ENCODE measurements at places on chromosomes 11 and 22.

DNA sequence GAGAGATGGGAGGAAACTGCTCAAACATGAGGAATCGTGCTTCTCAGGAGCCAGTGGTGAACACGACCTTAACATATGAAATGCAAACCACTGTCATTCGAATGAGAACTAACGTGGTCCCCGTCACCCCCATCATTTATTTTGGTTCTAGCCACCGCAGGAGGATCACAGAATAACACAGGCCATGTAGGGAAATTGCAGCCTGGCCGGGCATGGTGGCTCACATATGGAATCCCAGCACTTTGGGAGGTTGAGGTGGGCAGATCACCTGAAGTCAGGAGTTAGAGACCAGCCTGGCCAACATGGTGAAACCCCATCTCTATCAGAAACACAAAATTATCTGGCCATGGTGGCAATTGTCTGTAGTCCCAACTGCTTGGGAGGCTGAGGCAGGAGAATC lies 27.1 kb downstream of the KRTAP5-5 start:
- DNase-seq: no peak

DNA sequence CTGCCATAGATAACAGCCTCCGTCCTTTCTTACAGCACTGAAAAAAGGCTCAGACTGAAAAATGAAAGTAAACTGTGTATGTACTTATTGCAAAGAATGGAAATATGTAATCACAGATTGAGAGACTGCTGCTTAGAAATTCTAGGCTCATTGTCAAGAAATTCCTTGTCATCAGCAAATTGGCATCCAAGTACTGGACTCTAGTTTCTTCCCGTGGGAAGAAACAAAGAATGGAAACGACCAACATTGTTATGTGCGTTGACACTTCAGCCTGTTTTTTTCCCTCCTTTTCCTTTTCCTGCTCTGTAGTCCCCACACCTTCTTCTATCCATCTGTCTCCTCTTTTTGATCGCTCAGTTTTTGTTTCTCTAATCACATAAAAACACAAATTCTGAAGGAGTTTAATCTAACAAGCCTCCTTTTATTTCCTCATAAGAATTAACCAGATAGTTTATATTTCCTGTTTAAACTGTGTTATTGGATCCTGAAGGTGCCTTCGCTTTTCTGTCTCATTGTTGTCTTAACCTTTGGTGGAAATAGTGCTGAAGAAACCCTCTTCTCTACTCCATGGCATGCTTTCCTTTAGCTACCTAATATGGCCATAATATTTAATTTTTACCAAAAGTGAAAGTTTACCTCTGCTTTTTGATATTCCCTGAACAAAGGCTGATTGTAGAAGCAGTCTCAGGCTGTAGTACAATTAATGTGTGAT lies 20.0 kb upstream of the CASP12 start:
- no peak for DNase-seq

DNA sequence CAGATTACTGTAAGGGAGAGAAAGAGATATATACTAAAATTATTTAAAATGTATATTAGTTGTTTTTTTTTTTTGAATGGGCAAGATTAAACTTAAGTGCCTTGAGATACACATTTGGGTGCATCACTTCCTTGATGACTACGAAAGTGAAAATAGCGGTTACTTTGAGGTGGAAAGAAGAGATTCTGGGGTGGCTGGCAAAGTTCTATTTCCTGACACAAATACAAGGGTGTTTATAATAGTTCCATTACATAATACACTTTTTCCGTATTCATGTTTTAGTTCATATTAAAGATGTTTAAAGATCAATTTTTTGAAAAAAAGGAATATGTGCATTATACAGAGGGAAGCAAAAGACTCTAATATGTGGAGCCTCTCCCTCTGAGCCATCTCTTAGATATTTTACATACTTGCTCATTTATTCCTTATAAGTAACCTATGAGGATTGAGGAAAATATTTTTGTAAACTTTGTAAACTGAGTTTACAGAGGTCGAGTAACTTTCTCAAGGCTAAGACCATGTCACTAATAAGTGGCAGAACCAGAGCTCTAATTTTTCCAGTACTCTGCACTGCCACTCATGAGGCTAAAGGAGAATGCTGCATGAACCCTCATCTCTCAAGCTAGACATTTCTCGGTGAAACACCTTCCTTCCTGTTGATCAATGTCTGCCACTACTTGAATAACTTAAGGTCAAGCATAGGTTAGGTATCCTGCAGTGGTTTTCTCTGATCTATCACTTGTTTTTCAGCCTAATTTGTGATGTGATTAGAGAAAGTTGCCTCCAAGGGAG lies 58.6 kb downstream of the DDIAS start:
- no peak for DNase-seq

DNA sequence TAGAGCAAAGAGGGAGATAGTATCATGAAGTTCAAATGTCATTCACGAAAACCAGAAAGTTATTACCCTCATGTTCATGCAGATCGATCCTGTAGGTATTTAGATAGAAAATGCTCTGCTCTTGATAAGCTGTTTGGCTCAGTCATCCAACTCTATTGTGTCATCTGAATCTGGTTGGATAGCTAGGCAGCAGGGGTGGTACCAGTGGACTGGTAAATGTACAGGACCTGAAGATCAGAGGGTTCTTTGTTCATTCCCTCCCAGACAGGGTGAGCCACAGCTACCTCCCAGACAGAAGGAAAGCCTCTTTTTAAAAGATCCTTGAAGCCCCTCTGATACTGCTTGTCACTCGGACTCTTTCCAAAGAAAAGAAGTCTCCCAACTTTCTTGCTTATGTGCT lies 29.8 kb upstream of the DRD2 start:
- no peak for DNase-seq

GRCh38 chr11:121328176-121328966 lies 35.8 kb downstream of the SC5D start:
- no peak for DNase-seq

DNA sequence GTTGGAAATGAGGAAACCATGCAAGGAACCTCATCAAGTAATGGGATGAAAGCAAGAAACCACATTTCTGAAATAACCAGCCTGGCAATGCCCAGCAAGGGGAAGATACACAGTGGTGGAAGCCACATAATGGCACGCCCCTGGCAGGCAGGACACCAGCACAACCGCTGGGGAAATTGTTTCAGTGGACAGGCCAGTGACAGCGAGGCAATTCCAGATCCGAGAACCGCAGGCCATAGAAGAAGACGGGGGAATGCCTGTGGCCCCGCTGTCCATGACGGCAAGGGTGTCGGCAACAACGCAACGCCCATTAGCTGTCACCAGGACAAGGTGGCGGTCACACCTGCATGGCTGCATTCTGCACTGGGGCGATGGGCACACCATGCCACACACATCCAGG lies 1389.6 kb downstream of the BRD1 start:
- DNase-seq: no peak

GRCh38 chr11:83409476-83409875 lies 123.3 kb upstream of the CCDC90B start:
- no peak for DNase-seq

- no peak for DNase-seq
These were observed 5.9 kb downstream of the PLXNB2 start for GRCh38 chr22:50301581-50301991.

DNA sequence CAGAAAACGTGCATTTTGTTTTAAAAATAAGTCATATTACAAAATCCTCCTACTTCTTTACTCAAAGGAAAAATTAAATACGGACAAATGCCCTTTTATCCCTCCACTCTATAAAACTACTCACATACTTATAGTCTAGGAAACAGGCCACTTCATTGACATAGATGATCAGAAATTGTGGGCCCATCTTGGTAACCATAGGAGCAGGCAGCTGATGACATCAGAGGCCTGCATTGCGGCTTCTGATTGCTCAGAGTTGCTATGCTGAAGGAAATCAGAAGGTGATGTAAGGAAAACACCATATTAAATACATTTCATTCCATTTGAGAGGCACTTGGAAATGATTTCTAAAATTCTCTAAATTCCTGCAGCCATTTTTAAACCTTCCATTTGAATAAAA lies 27.0 kb downstream of the FAM76B start:
- DNase-seq: no peak

DNA sequence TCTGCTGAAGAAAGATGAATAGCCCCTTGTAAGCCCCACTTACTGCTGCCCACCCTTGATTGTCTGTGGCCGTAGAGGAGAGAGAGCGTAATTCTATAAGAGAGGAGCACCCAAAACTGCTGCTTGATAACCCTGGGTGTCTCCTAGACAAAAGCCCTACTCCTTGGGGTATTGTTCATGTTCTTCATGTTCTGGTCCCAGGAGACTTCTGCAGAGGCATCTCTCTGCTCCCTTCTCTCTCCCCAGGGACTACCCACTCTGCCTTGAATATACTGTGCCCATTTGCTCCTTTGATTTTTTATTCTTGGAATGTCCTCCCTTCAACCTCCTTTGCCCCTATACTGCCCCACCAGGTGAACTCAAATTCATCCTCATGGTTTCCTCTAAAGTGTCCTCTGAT lies 417.8 kb upstream of the CADM1 start:
- DNase-seq: no peak

GRCh38 chr11:24567380-24567779 lies 70.5 kb downstream of the LUZP2 start:
- DNase-seq: no peak

DNA sequence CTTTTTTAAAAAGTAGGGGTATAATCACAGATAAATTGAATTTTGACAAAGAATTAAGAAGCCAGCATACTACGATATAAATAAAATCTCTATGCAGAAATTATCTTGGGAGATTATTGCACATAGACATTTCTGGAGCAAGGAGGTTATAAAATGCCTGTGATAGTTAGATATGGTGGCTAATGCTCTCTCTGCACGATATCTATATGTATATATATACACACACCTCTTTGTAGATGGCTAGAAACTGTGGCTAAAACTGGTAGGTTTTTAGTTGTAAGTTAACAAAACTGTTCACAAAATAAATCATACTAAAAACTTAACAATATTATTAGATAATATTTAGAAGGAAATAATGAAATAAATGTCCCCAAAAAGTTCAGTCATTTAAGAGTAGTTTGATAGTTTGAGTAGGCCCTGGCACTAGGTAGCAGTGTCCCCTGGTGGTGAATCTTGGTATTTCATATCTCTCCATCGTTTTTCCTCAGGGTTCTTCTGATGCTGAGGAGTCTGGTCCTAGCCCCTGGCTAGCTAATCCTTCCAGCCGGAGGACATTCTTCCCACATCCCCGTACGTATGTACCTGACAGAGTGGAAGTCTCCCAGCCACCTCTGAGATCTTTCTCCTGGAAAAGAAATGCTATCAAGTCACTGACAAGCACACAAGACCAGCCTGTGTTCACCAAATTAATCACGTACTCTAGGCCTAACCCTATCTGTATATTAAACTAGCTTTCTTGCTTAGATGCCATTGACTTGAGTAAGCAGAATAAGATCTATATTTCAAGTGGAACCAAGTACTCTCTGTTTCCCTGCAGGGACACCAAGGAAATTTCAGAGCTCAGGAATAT lies 32.2 kb downstream of the ART5 start:
- DNase-seq: no peak

DNA sequence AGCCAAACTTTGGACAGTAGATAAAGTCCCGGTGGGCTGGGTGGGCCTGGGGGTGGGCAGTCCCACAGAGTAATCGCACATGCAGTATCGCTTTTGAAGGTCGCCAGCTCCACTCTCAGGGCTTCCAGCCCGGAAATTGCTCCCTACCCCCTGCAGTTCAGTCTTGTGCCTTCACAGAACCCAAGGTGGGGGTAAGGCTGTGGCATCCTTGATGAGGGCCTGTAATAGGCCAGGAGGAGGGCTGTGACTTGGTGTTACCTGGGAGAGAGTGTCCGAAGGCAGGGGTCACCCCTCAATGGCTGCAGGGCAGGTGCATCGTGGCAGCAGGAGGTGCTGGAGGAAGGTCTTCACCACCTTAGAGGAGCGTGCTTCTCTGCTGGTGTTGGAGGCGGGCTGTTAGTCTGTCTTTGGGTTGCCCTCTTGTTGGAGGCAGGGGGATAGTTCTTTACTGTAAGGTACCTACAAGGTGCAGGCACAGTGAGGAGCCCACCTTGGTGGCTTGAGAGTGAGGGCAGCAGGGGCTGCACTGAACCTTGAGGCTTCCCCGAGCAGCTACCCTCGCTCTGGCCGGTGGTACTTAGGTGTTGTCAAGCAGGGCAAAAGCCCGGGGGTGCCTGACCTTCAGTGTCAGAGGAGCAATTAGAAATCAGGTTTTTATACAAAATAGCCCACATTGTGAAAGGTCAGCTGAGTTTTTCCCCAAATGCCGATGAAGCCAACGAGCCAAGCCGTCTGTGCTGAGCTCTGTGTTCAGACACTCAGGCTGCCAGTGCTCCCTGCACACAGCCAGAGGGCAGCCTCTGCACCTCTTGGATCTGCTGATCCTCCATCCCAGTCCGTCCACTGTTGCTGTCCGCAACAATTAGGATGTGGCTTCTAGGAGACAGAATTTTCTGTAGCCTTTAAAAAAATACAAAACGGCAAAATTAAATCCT lies 21.9 kb downstream of the SAMM50 start:
- no peak for DNase-seq

DNA sequence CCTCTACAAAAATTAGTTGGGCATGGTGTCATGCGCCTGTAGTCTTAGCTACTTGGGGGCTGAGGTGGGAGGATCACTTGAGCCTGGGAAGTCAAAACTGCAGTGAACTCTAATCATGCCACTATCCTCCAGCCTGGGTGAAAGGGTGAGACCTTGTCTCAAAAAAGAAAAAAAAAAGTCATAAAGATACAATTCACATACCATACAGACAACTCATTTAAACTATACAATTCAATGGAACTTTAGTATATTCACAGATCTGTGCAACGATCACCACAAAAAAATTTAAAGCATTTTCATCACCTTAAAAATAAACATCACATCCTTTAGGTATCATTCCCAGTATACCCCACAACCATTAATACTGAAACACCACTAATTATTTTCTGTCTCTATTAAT lies 201.2 kb downstream of the PGR start:
- DNase-seq: no peak

DNA sequence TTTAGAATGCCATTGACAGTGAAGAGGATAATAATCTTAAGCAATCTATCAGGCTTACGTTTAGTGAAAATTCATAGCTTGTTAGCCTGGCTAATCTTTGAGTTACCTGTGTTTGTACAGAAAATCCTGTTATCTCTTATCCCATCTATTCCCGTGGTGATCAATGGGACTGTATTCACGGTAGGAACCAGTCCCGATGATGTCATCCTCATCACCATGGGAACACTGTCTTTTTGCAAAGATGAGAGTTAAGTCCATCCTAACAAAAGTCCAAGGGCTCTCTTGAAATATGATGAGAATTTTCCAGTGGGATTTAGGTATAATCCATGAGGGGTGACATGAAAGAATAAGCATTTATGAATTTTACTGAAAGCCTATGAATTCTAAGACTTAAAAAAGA lies 762.2 kb downstream of the ETS1 start:
- DNase-seq: no peak

- no peak for DNase-seq
These were observed 428.9 kb upstream of the B3GAT1 start for GRCh38 chr11:134840945-134841344.

DNA sequence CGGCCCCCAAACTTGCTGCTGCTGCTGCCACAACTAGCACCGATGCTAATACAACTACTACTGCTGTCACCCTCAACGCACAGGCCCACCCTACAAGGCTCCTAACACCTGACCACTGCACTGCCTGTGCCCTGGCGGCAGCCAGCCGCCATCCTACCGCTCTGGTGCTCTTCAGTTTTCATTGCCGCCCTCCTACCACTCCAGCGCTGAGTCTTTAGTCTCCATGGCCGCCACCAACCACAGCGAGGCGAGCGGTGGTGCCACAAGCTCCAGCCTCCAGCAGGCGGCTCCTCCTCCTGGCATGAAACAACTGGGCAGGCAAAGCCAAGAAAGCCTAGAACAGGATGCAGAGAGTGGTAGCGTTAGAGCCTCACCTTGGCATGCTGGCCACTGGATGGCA lies 5.0 kb upstream of the RFPL3 start:
- DNase-seq: no peak

Measured in stimulated activated CD8-positive, alpha-beta memory T cell treated with anti-CD3 and anti-CD28 coated beads, Interleukin-4, amount 100 ng/mL, for 4 hours (primary cell).